ENCODE measurements at places on chromosomes 7 and 10.

DNA sequence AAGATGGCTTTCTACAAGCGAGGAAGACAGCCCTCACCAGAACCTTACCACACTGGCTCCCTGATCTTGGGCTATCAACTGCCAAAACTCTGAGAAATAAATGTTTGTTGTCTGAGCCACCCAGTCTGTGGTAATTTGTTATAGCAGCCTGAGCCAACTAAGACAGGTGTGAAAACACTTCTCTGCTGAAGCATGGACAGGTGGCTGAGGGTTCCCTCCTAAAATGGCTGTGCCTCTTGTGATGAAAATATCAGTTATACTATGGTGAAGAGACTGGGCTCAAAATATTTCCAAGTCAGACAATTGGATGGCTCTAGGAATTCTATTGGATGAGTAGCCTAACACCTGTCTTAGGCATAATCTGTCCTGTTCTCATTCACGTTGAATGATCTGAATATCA, 78.1 kb downstream of the CDK1 start:
- no peak for DNase-seq

DNA sequence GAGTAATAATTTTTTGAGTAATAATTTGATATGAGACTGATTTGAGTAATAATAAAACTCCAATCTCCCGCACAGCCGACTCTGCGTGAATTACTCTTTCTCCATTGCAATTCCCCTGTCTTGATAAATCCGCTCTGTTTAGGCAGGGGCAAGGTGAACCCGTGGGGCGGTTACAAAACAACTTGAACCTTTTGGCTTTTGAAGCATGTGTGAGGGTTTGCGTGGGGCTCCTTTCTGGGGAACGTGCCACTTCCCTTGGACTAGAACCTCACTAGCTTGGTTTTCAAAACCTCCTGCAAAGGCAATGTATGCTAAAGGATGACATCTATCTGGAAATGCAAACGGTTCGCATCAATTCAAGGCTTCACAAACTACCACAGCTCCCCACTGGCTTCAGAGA, 1.5 kb downstream of the CRPPA start:
- DNase-seq, result no peak

GRCh38 chr7:7944619-7945282, 23.8 kb upstream of the GLCCI1 start:
- DNase-seq, result peak; percentile 76

DNA sequence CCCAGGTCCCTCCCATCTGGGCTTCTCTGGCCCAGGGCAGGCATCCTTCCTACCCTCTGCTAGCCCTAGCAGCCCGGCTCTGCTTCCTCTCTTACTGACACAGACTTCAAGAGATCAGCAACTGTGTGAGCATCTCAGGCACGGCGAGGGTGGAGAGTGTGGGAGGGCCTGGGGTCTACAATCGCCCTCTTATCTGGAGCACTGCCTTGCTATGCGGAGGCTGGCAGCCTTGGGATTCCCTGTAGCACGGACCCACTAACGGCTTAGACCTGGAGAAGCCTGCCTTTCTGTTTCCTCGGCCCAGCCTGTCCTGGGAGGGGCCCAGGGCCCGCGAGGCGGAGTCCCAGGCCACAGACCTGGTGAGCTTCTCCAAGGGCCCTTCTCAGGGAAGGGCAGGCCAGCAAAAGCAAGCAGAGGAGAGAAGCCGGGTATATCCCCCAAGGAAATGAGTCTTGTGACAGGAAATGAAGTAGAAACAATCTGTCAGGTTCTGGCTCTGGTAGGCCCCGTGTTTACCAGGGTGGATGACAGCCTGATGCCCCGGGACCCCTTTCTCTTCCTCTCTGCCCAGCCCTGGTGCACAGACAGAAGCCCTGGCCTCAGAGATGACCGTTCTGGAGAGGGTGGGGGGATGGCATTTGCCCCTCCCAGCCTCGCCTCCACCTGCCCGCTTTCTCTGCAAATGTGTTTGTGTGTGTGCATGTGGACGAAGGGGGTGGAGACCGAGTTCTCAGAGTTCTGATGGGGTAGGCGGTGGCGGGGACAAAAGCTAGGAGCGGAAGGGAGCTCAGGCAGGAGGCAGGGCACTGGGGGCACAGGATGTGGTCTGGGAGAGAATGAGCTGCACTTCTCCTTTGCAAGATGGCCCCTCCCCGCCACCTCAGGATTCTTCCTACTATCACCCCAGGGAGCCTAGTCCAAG, 2.5 kb downstream of the LRCH4 start:
- peak; percentile 91 for DNase-seq

DNA sequence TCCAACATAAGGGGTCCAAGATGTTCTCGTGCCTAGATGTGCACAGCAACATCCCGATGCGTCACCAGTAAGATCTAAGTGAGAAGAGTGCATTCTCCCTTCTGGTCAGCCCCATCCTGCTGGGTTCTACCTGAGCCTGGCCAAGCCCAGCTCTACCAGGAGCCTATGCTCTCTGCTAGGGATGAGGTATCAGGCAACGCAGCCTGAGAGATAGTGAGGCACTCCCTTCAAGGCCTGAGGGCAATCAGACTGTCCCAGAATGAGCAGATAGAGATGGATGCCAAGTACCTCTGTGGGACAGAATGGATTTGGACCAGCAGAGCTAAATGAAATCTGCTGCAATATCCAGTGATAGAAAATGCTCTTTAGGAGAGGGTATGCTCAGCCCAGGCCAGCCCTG, 26.7 kb downstream of the DDC start:
- DNase-seq, result no peak

DNA sequence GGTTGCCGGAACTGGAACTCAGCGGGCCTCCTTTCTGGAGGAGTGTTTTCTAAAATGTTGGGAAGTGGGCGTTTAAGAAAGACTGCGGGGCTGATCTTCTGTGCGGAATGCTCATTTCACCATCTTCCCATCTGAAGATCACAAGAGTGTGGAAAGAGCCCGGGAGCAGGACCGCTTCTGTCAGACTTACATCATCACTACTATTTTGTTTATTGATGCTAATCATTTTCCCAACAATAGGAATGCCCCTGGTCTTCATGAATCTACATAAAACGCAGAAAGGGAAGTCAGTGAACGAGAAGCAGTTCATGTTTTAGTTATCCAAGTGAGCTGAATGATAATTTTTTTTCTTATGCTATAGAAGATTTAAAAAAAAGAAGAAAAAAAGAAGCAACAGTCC, 447.8 kb upstream of the MKI67 start:
- DNase-seq, result no peak

- no peak for DNase-seq
These were observed 4.9 kb downstream of the PKD2L1 start for GRCh38 chr10:100325158-100325557.

GRCh38 chr7:64878684-64879083, 24.4 kb upstream of the ZNF273 start:
- peak; percentile 6 for DNase-seq

GRCh38 chr7:95859429-95859828, 87.1 kb downstream of the DYNC1I1 start:
- DNase-seq, result no peak

GRCh38 chr10:119409906-119410305, 132.6 kb downstream of the RGS10 start:
- no peak for DNase-seq

- DNase-seq, result no peak
These were observed 207.5 kb downstream of the PAXIP1 start for GRCh38 chr7:154795437-154795836.

GRCh38 chr10:107918171-107918570, 753.7 kb upstream of the SORCS1 start:
- DNase-seq, result no peak

GRCh38 chr10:8392216-8392615, 337.7 kb downstream of the GATA3 start:
- DNase-seq, result no peak

GRCh38 chr7:30918676-30919075, 7.0 kb downstream of the AQP1 start:
- no peak for DNase-seq

GRCh38 chr7:76037310-76037709, 10.5 kb downstream of the STYXL1 start:
- no peak for DNase-seq

- DNase-seq, result no peak
These were observed 35.3 kb upstream of the KCNIP2 start for GRCh38 chr10:101878869-101879268.

- DNase-seq, result no peak
These were observed 64.3 kb upstream of the RET start for GRCh38 chr10:43012578-43012977.

GRCh38 chr10:49177391-49178355, 10.5 kb downstream of the TMEM273 start:
- DNase-seq, result peak; percentile 61

DNA sequence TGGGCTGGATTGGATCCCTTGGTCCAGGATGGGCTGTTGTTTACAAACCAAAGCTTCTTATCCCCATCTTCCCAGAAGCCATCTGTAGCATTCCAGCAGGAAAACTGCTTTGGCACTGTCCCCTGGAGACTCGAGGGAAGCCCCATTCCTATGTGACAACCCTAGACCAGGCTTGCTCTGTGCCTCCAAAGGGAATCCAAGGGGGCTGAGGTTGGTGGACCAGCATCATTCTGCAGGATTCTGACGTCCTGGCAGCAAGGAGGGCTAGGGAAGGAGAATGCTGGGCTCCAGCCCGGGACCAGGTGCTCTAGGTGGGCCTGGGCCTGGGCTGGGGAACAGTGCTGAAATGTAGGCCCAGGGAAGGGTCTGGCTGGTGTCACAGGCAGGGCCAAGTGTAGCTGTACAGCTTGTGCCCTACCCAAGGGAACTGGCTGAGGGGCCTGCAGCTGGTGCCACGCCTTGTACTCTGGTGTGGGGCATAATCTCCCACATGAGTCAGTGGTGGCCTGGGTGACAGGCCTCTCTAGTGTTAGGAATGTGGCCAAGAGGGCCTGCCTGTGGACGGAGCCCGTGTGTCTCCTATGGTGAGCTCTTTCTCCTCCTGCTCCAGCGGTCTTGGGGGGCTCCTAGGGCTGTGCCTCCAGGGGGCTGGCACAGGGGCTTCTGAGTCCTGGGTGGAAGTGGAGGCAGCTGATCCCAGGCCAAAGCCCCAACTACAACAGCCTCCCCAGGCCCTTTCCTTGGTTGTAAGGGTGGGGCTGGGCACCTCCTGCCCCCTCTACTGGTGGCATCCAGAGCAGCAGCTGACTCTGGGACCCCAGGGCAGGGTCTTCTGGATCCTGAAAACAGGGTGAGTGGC, 25.2 kb downstream of the TRIM8 start:
- no peak for DNase-seq

DNA sequence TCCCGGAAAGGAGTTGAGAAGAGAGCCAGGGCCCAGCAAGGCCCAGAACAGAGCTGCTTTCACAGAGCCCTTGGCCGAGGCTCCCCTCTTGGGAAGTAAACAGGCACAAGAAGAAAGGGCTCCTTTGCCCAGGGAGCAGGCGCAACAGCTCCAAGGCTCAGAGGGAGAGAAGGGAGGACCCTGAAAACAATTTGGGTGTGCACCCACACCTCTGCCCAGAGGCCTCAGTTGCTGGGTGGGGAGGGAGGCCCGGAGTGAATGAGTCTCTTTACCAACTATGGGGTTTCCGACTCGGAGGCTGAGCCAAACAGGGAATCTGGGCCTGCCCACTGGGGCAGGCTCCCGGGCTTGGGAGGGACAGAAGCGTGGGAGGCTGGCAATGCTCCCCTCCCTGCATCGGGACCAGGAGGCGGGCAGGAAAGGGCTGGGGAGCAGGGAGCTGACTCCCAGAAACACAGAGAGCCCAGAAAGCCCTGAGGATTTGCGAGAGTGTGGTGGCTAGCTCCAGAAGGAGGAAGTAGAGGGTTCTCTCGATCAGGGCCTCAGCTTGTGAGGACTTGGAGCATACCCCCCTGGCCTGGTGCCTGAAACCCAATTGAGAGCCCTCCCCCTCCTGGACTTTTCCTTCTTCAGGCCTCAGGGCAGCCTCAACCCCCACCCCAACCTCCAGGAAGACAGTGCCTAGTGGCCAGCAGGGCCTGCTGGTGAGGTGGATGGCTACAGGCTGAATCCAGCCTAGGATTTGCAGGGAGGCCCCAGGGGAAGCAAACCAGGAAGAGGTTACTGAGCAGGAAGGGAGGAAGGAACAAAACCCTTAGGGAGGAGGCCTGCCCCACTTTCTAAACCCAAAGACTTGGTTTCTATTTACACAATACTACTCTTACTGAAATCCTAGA, 6.2 kb downstream of the C10orf105 start:
- peak; percentile 50 for DNase-seq

DNA sequence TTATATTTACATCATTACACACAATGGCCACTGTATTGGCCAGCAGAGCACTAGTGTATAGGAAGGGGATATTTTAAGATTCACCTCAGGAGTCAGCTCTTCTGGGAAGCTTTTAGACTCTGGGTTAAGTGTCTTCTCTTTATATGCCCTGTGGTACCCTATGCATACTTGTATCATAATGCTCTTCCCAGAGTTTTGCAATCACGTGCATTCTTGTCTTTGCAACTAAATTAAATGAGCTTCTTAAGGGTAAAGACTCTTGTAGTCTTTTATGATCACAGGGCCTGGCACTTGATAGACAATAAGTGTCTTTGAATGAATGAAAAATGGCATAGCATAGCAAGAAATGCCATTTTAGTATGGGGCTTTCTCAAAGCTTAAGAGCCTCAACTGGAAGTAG, 35.4 kb upstream of the ARMS2 start:
- no peak for DNase-seq

DNA sequence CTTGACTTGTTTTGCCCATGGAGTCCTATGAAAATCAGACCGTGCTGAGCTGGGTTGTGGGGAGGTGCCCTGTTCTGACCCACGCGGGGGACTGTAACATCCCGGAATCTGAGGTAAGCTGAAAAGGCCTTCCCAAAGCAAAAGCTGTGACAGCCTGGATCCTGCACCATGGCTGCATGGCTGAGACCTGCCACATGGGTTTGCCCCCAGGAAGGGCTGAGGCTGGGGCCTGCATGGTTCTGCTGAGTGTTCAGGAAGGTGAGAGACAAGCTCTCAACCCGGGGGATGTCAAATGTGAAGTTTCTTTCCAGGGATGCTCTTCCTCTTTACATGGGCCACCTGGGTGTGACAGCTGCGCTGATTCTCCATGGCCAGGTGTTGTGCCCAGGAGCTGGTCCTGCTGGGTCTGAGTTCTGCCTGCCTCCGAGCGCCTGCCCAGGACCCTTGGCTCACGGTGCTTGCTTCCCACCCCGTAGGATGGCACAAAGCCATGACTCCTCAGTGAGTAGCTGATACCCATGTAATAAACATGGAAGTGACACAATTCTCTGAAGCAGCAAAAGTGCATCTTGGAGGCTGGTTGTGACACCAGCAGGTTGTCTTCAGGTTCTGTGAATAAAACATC, 58.3 kb downstream of the VIPR2 start:
- no peak for DNase-seq

GRCh38 chr7:102914585-102914984, 1.8 kb downstream of the LRRC17 start:
- no peak for DNase-seq
